ENCODE measurements at places on chromosomes 5 and 9.

- no peak for DNase-seq
These were observed 483.2 kb downstream of the CDH10 start for GRCh38 chr5:24161559-24161958.

DNA sequence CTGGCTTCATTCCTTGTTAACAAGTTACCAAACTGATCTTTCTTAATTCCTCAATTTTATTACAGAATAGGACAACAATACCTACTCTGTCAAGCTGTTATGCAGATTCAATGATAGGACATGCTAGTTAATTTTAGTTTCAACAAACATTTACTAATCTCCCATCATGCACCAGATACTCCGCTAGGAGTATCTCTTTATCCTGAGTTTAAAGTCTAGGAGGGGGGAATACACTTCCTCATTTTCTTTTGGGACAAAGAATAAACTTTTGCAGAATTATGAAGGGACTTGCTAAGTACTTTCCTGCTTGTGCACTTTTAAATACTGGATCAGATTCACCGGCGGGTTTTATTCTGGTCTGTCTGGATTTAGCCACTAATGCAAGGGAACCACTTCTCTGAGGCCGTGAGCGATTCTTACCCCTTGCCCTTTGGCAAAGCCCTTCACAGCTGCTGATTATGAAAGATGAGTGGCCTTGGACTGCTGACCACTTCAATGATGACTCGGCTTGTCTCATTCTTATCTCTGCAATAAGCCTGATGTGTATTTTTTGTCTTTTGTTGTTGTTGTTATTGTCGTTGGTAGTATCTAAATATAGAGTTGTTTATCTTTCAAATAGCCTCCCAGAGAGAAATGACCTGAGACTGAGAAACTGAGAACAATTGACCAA is 73.9 kb downstream of the RMI1 start:
- DNase-seq = peak; percentile 68

- DNase-seq = no peak
These were observed 10.8 kb upstream of the PRRX2 start for GRCh38 chr9:129654554-129655040.

DNA sequence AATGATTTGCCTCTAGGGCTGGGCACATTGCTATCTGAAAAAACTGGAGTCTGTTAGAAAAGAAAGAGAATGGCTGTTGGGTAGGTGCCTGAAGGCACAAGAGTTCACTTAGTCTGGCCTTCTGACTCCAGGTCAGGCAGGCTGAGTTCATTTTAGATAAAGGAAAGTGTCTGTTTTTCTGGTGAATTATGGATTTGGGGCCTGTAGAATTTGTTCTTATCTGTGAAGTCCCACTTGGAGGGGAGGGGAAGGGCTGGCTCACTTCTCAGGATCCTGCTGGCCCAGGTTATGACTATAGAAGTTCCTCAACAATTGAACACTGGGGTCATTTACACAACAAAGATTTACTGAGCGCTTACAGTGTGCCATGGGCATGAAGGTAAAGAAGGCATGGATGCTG is 11.5 kb upstream of the SEPTIN8 start:
- no peak for DNase-seq

- no peak for DNase-seq
These were observed 38.2 kb downstream of the HMHB1 start for GRCh38 chr5:143850050-143850683.

DNA sequence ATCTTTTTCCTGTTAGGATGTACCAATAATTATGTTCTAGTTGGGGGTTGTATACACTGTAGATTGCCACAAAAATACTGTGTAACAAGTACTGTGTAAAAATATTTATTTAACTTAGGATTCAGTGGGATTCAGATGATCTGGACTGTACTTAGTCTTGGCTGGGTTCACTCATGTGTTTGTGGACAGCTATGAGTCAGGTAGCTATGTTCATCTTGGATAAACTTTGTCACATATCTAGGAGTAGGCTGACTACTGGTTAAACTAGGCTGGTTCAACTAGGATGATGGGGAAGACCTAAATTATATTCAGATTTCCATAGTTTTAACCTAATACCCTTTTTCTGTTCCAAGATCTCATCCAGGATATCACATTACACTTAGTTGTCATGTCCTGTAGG is 32.1 kb upstream of the TNFSF15 start:
- no peak for DNase-seq

- DNase-seq = peak; percentile 64
These were observed 56.8 kb downstream of the ANGPTL2 start for GRCh38 chr9:127065592-127065991.

GRCh38 chr5:40669606-40670390 is 9.9 kb upstream of the PTGER4 start:
- DNase-seq = no peak

GRCh38 chr9:108671176-108671575 is 184.6 kb downstream of the ACTL7B start:
- DNase-seq = peak; percentile 38

GRCh38 chr5:118326481-118327045 is 661.8 kb downstream of the DTWD2 start:
- no peak for DNase-seq

GRCh38 chr5:149681252-149681651 is 48.9 kb upstream of the PPARGC1B start:
- no peak for DNase-seq

GRCh38 chr5:52269401-52269800 is 518.3 kb upstream of the ITGA1 start:
- no peak for DNase-seq

- DNase-seq = peak; percentile 6
These were observed 7.3 kb downstream of the ACER2 start for GRCh38 chr9:19416143-19416542.

GRCh38 chr9:2018162-2018643 is 3.1 kb downstream of the SMARCA2 start:
- no peak for DNase-seq

DNA sequence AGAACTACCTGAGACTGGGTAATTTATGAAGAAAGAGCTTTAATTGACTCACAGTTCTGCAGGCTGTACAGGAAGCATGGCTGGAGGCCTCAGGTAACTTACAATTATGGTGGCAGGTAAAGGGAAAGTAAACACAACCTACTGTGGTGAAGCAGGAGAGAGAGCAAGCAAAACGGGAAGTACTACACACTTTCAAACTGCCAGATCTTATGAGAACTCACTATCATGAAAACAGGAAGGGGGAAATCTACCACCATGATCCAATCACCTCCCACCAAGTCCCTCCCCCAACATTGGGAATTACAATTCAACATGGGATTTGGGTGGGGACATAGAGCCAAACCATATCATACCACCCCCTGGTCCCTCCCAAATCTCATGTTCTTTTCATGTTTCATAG is 58.7 kb upstream of the GPR151 start:
- DNase-seq = no peak

DNA sequence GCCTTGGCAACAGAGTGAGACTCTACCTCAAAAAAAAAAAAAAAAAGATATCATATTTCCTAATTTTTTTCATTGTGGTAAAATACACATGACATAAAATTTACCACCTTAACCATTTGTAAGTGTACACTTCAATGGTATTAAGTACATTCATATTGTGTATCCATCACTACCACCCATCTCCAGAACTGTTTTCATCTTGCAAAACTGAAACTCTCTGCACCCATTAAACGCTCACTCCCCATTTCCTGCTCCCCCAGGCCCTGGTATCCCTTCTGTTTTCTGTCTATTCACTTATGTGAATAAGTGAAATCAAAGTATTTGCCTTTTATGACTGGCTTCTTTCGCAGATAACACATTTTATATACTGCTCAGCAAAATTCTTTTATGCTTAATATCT is 12.8 kb downstream of the LRRC8A start:
- DNase-seq = no peak

GRCh38 chr9:3809724-3810123 is 283.9 kb upstream of the RFX3 start:
- peak; percentile 96 for DNase-seq

- DNase-seq = no peak
These were observed 17.8 kb downstream of the DMRT1 start for GRCh38 chr9:859251-859650.

DNA sequence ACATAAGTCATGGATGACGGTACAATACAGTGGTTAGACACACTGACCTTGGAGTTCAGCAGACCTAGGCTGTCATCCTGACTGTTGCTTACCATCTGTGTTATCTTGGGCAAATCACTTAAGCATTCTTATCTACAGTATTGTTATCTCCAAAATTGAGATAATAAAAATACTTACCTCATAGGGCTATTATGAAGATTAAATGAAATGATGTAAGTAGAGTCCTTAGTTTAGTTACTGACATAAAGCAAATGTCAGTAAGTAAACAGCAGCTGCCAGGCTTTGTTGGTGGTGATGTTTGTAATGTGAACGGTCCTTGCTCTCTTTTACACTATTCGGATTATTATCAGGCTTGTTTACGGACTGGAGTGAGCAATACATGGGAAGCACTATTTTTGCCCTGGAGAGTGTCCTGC is 107.3 kb upstream of the DPYSL3 start:
- no peak for DNase-seq

DNA sequence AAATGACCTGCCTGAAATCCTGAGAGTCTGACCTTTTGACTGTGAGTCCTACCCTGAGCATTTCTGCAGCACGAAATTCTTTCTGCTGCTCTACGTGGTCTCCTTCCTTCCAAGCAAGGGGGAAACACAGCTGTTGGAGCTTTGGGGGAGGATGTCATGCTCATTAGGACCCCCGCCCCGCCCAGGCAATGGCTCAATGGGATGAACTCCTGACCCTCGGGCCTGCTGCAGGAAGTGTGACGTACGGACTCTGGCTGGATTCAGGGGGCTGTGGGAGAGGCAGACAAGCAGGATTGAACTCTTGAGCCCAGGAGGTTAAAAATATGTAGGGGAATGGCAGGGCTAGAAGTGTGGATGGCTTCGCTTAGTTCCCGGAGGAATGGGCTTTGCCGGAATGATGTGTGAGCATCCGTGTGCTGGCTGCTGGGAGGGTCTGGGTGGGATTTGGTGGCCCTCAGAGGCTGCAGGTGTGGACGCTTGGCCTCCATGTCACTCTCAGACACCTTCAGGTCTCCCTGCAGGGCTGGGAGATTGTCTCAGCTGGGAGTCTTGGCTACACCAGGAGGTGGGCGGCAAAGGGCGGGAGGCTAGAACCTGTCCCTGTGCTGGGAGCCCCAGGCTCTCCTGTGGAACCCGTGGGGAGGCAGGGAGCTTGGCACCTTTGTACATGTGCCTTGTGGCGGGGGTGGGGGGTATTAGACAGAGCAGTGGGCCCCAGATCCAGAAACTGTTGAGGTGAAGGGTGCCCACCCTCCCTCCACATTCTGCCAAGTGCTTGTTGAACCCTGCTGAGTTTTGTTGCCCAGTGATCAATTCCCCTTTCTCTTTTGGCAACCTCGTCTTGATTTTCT is 26.3 kb downstream of the STC2 start:
- no peak for DNase-seq

- DNase-seq = no peak
These were observed 69.0 kb downstream of the TJP2 start for GRCh38 chr9:69243116-69243515.

DNA sequence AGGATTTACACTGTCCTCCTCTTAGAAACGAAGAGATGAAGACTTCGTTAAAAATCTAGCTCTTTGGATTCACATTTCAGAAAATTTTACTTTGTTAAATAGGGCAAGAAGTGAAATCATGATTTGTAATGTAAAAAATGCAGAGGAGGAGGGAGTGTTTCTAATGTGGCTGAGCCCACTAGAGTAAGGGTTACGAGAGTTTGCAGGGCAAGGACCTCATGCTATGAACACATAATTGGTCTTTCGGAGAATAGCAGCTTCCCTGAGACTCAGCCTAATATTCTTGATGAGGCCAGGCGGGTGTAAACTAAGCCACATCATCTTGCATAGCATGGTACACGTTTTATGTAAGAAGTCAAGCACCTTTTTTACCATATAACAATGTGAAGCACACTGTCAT is 191.0 kb upstream of the ADAMTS16 start:
- DNase-seq = no peak

- DNase-seq = no peak
These were observed 25.5 kb downstream of the DDX31 start for GRCh38 chr9:132644251-132644650.

DNA sequence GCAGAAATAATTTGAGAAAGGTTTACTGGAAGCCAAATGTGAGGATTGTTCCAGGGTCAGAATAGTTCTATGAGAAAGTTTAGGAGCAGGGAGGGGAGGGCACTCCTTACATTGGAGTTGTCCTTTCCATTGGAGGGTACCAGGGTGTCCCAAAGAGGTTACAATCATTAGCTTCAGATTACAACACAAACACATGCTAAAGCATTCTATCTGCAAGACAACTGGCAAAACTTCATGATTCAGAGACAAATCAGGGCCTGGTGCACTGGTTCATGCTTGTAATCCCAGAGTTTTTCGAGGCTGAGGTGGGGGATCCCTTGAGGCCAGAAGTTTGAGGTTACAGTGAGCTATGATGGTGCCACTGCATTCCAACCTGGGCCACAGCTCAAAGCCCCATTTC is 51.8 kb downstream of the NSUN2 start:
- no peak for DNase-seq

GRCh38 chr5:38532165-38532669 is 24.2 kb downstream of the LIFR start:
- DNase-seq = no peak

- no peak for DNase-seq
These were observed 4.8 kb downstream of the WNK2 start for GRCh38 chr9:93188426-93189368.

GRCh38 chr9:97411440-97411788 is 482 bp upstream of the TDRD7 start:
- DNase-seq = no peak

- no peak for DNase-seq
These were observed 143.7 kb downstream of the ELAVL2 start for GRCh38 chr9:23682352-23682751.

DNA sequence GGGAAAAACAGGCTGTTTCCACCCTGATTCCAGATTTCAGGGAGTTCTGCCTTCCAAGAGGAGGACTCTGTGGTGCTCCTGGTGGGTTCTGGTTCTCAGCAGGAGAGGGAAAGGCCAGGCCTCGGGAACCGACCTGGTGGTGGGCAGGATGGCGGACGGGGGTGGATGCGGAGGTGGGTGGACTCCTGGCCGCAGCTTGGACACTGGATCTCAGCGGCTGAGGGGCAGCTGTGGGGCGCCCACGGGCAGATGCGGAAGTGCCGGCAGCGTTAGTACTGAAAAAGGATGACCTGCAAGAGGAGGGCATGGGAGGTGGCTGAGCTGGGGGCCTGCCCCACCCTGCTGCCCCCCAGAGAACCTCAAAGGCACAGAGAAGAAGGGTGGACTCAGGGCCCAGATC is 24.3 kb downstream of the LHX6 start:
- DNase-seq = no peak

DNA sequence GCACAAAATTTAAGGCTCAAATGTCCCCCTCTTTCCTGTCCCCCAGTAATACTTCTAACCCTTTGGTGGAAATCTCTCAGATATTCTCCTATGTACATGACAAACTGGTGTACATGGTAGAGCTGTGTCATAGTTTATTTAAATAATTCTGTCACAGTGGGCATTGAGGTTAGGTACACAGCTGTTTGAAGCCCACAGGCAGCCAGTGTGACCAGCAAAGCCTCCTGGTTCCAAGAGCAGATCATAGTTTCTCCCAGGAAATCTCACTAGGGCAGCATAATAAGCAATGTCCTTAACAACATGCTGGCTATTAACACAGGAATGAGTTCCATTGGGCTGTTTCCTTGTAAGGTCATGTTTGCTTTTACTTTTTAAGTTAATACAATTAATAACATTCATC is 63.9 kb downstream of the NDST1 start:
- no peak for DNase-seq
